ENCODE measurements at places on chromosomes 5 and 9. TPM values are rescaled to one million over a fixed set of nuclear protein-coding genes. Genes with fewer than 3 reads are reported as not detected.

PCDHGB3 gene
- 0.57 TPM for polyA plus RNA-seq

EGFL7 gene
- polyA plus RNA-seq, result 8.7 TPM

LRRC19 gene
- not detected for polyA plus RNA-seq

MORN5 gene
- polyA plus RNA-seq, result not detected

ATP6V0E1 gene
- polyA plus RNA-seq, result 213 TPM

ARAP3 gene
- polyA plus RNA-seq, result 6.0 TPM

LHX6 gene
- polyA plus RNA-seq, result 3.0 TPM

SHISAL2B gene
- not detected for polyA plus RNA-seq

DNA sequence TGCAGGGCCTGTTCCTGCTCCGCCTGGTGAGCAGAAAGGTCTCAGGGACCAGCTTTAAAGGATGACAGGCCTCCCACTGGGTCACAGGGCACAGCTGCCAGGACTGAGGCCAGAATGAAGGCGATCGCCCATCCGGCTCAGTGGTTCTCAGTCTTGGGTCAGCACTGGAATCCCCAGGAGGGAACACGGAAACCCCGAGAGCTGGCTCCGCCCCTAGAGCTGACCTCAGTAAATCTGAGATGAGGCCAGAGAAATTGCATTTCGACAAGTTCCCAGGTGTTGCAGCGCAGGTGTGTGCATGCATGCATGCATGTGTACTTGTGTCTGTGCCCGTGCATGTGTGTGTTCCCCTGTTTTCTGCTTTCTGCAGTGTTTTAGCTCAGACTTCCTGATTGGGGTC, 47.2 kb upstream of the KCNMB1 start:
- DNase-seq, result no peak

DNA sequence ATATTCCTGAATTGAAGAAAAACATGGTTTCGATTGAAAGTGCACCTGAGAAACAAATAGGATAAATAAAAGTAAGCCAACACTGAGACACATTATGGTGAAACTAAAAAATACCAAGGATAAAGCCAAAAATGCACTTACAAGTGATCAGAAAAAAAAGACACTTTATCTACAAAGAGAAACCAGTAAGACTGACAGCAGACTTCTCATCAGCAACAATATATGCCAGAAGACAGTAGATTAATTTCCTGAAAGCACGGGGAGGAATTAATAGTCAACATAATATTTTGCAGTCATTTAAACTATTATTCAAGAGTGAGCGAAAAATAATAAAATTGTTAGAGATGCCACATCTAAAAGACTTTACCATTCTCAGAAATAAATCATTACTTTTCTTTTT, 172.7 kb upstream of the MAST4 start:
- DNase-seq, result no peak

- no peak for DNase-seq
Observed at GRCh38 chr9:136978073-136978864, 965 bp downstream of the PTGDS start.

GRCh38 chr5:55985181-55985580, 9.6 kb downstream of the IL6ST start:
- DNase-seq, result no peak

GRCh38 chr5:170880084-170880483, 18.3 kb downstream of the RANBP17 start:
- DNase-seq, result no peak

DNA sequence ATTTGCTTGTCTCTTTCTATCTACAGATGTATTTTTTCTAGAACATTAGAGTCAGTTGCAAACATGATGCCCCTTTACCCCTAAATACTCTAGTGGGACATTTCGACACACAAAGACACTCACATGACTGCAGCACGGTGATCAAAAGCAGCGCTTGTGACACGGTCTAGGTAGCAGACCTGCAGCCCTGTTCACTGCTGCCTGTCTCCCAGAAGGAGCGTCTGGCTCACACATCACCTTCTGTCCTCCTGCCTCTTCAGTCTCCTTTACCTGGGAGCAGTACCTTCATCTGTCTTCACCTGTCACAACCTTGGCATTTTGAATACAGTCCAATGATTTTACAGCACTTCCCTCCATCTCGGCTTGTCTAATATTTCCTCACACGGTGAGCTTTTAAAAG, 51.9 kb upstream of the SH3PXD2B start:
- no peak for DNase-seq

GRCh38 chr5:134997015-134997414, 29.3 kb downstream of the CATSPER3 start:
- DNase-seq, result no peak

GRCh38 chr5:87390576-87391199, 22.0 kb downstream of the CCNH start:
- DNase-seq, result no peak

DNA sequence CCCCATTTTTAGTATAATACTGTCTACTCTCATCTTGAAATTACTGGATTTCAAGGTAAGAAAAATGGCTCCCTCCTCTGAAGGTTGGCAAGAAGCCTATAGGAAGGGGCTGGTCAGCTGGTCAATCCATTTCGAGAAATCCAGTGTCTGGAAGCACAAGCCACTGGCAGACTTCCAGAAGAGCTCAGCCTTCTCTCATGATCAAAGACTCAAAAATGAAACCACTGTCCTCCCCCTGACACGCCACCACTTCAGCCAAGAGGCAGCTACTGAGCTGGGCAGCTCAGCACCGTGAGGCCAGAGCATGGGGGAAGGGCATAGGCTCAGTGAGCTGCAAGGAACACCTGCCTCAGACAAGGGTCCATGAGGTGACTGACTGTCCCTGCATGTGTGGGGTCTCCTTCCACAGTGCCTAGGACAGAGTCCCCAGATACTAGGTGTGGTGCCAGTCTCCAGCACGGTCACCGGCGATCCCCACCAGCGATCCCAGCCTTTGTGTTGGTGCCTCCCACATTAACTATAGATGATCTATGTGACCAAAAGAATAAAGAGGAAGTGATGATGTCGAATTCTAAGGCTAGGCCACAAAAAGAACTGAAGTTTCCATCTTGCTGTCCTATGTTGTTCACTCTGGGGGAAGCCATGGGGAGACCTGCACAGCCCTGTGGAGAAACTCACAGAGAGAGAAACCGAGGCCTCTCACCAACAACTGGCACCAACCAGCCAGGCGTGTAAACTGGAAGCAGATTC, 100.1 kb upstream of the LRRTM2 start:
- no peak for DNase-seq

GRCh38 chr9:129888293-129889121, 53.2 kb downstream of the USP20 start:
- no peak for DNase-seq

- peak; percentile 34 for DNase-seq
Observed at GRCh38 chr5:42691413-42691937, 65.1 kb upstream of the CCDC152 start.

- no peak for DNase-seq
Observed at GRCh38 chr5:77355751-77356150, 136.4 kb downstream of the WDR41 start.

DNA sequence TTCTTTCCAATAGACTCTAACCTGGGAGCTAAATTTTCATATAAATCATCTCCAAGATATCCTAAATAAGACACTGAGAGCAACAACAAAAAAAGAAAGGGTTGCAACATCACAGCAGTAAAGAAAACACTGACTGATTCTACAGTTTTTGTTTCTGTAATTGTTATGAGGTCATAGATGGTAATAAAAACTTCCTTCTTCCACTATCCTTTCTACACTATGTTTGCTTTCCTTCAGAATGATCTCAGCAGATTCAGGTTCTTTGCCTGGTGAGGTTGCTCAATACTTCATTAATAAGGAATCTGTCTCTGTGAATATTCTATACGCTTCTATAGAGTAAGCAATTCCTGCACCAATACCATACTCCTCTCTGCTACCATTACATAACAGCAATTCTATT, 835.6 kb upstream of the GRAMD2B start:
- peak; percentile 1 for DNase-seq

DNA sequence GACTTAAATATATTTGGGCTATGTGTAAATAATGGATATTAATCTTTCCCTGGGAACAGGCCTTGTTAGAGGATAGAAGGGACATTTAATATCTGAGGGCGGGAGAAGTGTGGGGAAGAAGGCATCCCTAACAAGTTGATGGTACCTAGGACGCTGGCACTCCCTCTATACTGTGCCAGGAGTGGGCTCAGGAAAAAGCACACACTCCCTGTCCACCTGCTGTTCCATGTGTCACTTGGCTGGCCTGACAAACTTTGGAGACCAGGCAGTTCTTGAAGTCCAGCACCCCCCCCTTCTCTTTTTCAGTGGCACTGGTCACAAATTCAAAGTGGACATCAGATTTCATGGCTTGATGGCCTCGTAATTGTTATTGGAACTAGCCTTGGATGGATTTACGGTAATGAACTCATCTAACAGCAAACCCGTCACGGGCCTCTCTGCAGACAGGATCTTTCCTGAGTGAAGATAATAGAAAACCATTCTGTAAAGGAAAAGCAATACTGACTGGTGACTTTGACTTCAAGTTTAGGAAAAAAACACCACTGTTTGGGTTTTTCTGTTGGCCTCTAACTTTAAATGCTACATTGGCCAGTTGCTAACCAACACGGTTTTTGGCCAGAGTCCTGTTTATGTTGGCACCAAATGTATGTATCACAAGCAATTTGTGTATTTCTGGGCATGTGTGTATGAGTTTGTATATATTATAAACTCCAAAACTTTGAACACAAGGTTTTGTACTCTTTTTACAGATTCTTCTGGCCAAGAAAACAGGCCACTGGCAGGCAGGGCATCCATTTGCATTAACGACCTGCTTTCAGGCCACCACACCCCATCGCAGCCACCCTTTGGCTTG, 552.6 kb downstream of the CCDC171 start:
- DNase-seq, result no peak

DNA sequence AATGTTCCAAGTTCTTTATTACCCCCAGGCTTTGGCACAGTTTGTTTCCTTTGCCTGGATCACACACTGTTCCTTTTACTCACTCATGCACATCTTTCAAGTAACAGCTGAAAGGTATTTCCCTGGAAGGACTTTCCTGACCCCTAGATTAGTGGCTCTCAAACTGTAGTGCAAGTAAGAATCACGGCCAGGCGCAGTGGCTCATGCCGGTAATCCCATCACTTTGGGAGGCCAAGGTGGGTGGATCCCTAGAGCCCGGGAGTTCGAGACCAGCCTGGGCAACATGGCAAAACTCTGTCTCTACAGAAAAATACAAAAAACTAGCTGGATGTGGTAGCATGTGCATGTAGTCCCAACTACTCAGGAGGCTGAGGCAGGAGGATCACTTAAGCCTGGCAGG, 19.1 kb upstream of the DELE1 start:
- DNase-seq, result no peak
